ENCODE measurements at places on chromosomes 7 and 10.
A peak's percentile ranks its signal among the peaks of the same experiment; 100 is the strongest.

- DNase-seq, result no peak
Measured at GRCh38 chr7:157668884-157669767, 332.3 kb downstream of the DNAJB6 start.

- no peak for DNase-seq
Measured at GRCh38 chr7:108973075-108973474, 403.4 kb downstream of the DNAJB9 start.

DNA sequence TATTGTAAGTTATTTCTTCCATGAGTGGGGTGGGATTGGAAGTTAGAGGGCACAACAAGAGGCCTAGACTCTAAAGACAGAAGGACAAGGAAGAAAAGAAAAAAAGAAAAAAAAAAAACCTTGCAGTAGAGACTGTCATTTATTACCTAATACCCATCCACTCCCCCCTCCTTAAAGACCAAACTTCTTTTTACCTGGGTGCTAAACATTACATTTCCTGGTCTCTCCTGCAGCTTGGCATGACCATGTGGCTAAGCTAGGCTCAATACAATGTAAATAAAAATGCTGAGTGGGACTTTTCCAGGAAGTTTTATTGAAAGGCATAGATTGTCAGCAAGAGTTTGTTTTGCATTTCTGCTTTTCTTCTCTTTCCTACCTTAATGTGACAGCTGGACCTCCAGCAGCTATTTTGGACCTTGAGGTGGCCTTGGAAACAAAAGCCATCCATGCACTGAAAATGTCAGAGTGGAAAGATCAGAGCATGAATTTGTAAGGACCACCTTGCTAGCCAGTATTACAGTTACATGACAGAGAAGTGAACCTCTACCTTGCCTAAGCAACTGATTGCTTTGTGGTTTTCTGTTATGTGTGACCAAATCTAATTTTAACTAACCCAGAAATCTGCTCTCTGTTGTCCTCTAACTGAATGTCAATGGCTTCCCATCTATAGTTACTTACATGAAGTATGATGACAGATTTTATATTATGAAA, 81.3 kb upstream of the SFMBT2 start:
- no peak for DNase-seq

DNA sequence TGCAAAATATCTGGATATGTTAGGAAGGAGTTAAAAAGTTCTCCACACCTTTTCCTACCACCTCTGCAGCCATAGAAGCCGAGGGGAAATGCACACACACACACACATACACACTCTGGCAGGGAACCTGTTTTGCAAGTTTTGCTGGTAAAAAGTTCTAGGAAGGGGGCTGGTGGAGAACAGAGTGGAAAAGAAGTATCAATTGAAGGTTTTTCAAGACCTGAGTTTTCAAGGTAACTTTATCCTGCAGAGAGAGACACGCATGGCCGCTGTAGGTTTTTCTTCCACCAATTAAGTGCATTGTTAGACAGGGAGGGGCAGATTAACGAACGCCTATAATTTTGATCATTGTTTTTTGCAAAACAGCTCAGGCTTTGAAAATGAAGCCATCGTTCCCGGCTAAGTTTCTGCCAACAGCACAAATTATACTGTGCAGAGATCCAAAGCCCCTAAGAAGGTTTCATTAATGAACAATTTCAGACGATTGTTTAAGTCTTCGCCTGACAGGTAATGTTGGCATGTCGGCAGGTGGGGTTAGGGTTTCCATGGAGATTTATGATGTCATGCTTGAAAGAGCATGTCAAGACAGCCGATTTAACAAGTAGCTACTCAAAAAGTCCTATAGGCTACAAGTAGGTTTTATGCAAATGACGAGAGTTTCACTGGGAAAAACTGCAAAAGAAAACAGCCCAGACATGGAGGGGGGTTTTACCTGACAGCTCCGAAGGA, 29.7 kb downstream of the KIAA1217 start:
- DNase-seq, result no peak

DNA sequence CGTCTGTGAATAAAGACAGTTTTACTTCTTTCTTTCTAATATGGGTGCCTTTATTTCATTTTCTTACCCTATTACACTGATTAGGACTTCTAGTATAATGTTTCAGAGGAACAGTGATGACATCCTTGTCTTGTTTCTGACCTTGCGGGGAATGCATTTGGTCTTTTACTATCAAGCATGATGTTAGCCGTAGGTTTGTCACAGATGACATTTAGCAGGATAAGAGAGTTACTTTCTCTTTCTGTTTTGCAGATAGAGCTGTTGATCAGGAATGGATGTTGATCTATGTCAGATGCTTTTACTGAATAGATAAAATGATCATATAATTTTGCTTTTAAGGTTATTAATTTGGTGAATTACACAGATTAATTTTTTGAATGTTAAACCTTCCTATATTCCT, 6.6 kb upstream of the IGFBP3 start:
- DNase-seq, result no peak

- DNase-seq, result no peak
Measured at GRCh38 chr10:29658984-29659965, 24.5 kb upstream of the SVIL start.

DNA sequence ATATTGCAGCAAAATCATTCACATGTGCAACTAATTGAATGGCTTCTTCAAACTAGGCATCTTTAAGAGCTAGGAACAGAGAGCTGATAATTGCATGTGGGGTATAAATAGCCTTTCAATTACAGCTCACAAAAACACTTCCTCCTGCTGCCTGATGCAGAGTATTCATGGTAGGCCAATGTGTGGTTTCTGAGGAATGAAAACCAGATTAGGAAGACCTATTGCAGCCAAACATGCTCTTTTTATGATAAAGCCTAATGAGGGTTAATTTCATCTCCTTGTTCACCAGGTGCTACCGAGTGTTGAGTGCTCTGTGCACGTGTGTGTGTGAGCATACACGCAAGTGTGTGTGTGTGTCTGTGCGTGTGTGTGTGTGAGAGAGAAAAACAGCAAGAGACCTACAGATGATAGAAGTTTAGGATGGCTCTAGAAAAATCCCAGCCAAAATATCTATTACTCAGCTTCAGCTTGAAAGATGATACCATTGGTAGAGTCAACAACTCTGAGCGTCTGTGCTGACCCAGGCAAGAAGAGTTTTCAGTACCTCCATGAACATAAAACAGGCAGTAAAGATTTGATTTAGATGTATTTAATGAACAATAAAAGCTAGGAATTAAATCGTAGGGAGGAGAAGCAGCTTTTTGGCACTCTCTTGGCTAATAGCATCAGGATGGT, 448.5 kb upstream of the ANKRD30A start:
- no peak for DNase-seq

- DNase-seq, result no peak
Measured at GRCh38 chr10:97134110-97134509, 51.6 kb downstream of the SLIT1 start.

GRCh38 chr10:5628451-5629302, 37.7 kb downstream of the ASB13 start:
- no peak for DNase-seq

DNA sequence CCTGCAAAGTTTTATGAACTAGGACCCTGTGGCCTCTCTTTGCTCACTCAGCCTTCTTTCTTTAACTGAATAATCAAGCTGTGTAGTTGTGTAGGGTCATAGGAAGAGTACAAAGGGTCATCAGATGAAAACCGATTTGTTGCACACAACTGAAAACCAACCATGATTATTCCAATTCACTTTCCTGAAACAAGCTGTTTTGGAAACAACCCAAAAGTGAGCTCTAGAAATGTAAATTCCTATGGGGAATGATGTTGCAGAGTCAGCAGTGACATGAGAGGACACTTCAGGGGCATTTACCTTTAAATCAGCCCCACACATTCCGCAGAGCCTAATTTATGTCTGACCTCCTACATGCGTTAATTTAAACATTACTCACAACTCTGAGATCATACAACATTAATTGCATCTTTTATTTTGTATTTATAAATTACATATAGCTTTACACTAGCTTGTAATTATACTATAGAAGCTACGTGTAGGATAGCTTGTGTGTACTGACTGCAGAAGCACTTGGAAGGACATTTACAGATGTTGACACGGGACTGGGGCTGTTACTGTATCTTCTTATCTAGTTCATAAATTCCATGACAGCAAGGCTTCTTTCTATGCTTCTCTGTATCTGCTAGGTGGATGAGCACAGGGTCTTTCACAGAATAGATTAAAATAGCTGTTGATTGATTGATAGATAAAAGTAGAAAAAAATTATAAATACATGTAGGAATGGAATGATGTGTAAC, 139.9 kb upstream of the AKR1E2 start:
- DNase-seq, result no peak

DNA sequence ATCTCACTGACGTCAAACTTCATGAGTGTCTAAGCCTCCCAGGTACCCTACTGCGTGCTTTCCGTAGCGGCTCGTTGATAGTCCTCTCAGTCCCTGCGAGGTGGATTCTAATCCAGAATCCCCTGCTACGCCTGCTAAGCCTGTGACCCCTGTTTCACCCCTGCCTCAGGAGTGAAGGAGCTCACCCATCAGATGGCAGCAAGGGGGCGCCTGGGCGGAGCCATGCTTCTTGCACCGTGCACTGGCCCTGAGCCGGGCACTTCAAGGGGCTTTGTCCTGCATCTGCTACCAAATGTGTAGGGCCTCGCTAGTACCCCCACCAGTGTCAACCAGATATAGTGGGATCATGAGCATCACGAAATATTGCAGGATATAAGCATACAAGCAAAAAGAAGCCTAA, 918 bp upstream of the STRA8 start:
- DNase-seq, result no peak

DNA sequence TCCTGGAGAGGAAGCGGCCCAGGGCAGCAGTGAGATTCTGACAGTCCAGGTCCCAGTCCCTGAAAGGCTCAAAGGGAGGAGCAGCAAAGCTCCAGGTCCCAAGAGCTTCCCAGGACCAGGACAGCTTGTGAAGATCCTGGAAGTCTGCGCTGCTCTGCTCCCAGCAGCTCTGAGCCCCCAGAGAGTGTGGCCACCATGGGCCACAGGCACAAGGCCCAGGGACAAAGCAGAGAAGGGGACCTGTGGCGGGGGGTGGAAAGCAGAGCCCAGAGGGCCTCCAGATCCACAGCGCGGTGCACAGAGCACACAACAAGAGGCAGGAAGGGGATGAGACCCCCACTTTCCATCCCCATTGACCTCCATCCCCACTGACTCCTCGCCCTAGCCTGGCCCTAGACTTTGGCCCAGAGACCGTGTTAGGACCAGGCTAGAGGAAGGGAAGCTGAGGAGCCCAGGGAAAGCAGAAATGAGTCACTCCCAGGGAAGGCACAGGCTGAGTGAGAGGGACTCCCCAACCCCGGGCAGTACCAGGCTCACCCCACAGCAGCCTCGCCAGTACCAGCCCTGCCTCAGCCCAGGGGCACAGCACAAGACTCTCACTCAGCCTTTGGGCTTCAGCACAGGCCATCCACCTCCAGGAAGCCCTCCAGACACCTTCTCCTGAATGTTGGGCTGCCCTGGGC, 75.5 kb downstream of the GRID1 start:
- DNase-seq, result no peak

DNA sequence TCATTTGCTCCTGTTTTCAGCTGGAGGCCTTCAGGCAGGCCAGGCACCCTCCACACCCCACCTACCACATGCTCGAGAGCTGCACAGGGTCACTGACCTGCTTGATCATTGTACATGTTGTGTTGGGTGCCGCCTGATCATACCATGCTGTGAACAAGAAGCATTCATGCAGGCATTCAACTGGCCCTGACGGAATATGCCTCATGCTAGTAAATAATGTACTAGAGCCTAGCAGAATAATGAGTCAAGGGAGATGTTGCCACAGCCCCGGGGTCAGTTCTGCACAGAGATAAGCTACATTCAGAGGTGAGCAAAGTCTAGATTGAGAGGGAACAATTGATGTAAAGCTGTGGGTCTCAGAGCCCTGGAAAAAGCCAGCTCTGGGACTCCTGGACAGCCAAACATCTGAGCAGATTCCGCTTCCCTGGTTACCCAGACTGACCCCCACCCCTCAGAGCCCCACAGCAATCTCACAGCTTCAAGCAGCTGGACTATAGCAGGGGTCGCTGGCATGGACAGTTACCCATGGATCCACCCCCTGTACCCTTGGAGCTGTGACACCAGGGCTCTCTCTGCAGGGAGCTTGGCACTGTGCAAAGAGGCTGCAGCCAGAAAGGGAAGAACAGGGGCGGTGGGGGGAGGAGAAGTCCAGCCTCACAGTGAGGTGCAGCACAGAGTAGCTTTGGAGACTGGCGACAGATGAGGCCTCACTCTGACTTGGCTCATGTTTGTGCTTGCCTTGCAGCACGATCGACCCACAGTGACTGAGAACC, 86.6 kb downstream of the FRMPD2 start:
- no peak for DNase-seq

- no peak for DNase-seq
Measured at GRCh38 chr7:55575733-55576132, 3.4 kb upstream of the VOPP1 start.

DNA sequence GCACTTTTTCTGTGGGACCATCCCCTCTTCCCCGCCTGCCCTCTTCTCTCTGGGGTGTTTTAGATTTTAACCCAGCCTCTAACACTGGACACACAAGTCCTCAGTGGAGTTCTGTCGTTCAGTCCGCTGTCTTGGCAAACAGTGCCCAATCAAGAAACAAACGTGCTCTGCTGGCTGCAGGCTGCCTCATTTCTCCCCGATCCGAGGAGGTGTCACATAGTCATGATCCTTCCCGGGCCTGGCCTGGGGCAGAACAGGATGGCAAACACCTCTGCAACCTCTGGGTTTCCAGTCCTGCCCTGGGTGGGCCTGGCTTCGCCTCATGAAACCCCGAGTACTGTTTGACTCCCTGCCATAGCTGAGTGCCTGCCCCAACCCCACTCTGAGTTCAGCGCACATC, 110.9 kb upstream of the INSYN2A start:
- DNase-seq, result no peak

DNA sequence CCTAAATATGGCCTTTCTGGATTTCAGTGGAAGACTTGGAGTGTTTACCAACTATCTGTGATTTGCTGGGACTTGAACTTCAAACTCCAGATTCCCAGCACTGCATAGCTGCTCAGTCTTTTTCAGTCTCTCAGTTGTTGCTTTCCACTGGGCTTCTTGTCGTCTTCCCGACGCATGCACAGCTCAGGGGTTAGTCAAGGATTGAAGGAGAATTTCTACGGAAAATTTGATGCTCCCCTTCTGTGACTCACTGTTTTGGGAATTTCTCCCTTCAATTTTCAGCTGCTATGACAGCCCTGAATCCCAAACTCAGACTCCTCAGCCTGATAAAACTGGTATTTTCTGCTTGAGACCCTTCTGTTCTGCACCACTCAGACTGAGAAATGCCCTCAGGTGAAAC, 91.7 kb downstream of the CYP26A1 start:
- no peak for DNase-seq

GRCh38 chr10:70425096-70425495, 16.4 kb downstream of the NODAL start:
- DNase-seq, result no peak

- peak; percentile 43 for DNase-seq
Measured at GRCh38 chr7:151736403-151736909, 140.5 kb downstream of the PRKAG2 start.

GRCh38 chr10:35153716-35154115, 27.1 kb downstream of the CREM start:
- no peak for DNase-seq

- DNase-seq, result no peak
Measured at GRCh38 chr7:107076781-107077698, 32.5 kb downstream of the PRKAR2B start.
